Glomerular endothelial cell (primary cell): ENCODE measurements at places on chromosomes 6 and 20.
A peak's percentile ranks its signal among the peaks of the same experiment; 100 is the strongest.

GRCh38 chr20:37200926-37201826 lies 21.8 kb upstream of the MROH8 start:
- no peak for DNase-seq

DNA sequence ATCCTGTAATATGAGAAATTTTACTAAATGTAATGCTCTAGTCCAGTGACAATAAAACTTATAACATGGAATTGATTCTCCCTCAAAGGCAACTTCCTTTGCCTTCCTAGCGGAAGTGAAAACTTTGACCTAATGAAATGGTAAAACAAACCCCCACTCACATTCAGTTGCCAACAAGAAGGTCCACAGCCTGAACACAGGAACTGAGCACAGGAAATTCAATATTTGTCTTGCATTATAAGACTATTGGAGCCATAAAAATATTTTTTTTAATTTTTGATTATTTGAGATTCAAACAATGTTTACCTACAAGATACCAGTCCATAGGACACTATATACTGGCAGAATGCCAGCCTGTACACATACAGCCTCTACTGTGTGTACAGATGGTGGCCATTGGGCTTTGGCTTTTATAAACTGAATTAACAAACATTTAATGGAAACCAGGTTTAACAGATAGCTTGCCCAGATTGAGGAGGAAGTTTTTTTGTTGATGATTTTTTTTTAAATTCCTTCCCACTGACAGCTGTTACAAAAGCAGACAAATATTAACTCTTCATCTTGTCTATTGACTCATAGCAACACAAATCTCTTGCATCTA lies 481.5 kb upstream of the JAG1 start:
- DNase-seq, result no peak

DNA sequence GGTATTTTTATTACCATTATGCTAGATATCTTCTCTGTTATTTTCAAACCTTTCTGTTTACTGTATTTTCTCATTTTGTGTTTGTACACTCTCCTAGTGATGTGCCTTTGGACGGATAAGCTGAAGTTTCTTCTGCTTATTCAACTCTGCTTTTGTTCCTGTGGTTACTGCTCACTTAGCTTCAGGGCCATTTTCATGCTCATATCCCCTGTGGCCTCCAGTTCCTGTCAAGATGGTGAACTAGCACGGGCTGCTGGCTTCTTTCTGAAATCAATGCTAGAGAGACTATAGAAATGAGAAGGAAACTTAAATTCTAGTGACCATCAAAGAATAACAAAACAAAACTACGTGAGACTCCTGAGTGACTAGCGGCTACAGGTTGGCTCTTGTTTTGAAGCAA lies 6.8 kb upstream of the CST8 start:
- DNase-seq, result no peak

DNA sequence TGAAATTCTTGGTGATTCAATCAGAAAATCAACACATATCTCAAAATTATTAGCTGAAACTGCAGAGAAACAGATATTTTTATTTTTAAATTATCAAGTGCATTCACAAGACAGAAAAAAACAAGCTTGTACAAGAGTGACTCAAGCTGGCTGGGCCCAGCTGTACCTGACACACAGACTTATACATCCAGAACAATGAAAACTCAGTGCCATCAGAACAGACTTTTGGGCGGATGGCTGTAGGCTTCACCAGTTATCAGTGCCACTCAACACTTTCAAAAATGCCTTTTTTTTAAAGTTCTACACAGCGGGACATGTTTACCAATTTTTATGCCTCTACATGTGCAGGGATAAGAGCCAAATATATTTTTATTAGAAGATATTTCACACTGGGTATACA lies 102.8 kb downstream of the MYB start:
- DNase-seq, result no peak

DNA sequence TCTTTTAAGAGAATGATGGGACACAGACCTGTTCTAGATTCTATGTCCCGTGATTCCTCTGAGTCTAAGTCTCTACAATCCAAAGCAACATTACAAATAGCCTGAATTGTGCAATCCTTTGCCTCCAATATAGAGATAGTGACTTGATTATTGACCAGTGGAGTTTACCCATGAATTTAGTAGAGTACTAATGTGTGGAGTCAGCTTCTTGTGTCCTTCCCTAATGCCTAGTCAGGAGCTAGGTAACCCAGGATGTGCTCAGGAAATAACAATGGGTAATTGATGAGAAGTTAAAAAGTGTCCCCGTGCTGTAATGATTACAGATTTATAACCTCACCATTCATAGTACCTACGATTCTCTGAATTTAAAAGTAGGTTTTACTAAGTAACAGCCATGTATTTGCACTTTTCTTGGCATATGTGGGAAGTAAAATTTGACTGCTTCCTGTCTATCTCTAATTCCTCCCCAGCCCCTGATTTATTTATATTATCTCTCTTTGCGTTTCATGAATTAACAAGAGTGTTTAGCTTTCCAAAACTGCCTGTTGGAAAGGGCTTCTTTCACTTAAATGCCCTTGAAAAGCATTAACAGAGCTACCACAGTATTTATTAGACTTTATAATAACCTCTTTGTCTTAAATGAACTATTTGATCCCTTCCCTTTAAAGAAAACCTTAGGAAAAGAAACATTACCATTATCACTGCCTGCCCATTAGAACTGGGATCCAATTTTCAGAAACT lies 30.5 kb downstream of the NEDD9 start:
- no peak for DNase-seq

DNA sequence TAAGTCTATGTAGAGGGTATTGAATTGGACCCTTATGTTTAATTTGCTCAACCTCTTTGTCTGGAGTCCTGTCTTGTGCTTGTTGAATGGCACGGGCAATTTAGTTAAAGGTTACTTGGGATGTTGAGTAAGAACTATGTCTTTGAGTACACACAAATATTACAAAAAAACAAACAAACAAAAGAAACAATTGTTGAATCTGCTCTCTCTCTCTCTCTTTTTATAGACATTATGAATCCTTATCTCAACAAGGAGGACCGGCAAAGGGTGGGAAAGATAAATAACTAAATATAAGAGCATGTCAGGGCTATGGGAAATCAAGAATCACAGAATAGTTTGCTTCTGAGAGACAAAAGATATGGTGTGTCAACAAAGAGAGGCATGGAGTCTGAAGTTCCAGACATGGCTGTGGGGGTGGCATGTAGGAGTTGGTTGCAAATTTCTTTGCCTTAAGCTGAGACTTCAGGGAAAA lies 608.6 kb downstream of the UTRN start:
- no peak for DNase-seq

DNA sequence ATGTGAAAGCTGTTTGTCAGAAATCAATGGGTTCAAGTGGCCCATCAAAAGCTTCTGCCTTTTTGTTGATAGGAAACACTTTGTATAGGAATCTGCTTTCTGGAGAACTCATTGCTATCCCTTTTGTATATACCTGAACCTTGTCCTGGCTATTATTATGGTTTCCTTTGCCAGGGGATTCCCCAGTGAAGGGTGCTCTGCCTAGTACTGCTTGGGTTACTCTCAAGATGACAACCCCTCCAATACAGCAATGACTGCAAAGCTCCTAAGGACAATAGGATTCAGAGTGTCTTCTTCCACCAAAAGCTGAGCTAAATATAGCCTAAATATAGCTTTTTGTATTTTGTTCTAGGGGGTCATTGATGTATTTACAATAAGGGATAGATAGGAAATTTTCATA lies 54.0 kb upstream of the PTPRK start:
- no peak for DNase-seq

DNA sequence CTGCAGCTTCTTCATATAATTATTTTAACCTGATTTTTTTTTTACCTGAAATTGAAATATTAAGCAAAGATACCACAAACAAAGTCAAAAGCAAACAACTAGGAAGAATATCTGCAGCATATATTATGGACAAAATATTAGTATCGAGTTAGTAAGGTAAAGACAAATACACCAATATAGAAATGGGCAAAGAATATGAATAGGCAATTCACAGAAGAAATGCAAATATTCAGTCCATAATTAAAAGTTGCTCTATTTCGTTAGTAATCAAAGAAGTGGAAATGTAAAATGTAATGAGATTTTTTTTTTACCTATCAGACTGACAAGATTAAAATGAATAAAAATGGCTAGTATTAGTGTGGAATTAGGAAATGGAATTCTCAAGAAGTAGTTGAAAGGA lies 121.5 kb downstream of the CD83 start:
- no peak for DNase-seq

- no peak for DNase-seq
Measured at GRCh38 chr6:63941747-63942470, 306.3 kb downstream of the PHF3 start.

DNA sequence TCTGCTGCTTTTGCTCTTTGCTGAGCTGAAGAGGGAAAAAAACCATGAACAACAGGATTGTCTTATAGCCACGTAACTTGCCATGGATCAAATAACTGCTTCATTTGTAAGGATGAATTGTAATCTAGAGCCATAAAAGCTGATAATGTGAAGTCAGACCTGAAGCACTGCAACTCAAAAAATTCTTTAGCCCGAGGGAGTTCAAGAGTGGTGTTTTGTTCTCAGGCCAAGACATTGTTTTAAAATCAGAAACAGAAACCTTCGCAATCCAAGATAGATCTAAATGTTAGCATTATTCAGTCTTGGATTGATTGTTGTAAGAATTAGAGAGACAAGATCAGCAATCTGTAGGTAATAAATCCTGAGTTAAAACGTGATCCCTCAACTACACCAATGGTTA lies at the start of gene TRAPPC3L:
Gene TRAPPC3L, minus strand, starts transcription at position 34 of the 400 bp plus-strand sequence. CDS start 170 bp downstream, outside the sequence.
- DNase-seq, result no peak

GRCh38 chr6:33744001-33744848 lies 2.5 kb downstream of the IP6K3 start:
- peak; percentile 20 for DNase-seq

DNA sequence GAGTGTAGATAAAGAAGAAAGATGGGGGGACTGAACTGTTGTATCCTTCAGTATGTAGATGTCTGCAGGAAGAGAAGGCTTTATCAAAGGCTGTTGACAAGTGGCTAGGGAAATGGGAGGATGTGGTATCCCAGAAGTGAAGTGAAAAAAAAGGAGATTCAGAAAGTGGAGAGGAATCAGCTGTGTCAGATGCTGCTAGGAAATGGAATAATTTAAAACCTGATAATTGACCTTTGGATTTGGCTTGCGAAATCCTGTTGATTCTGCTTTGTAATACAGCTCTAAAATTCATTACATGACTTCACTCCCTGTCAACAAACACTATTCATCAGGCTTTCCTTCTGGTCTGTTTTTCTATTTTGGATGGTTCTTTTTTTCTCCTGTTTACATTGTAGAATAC lies 41.7 kb downstream of the PHF3 start:
- no peak for DNase-seq

DNA sequence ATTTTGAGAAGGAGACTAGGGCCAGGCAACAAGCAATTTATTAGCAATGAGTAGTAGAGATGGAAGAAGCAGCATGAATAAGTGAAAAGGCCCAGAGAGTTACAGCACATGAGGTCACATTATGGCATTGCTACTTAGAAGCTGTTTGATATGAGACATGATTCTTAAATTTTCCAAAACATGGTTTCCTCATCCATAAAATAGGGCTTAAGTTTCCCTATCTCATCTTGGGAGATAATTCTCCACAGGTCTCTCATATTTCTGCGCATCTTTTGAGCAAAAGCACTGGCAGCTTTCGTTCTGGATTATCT lies 656.1 kb downstream of the EPHA7 start:
- DNase-seq, result no peak

DNA sequence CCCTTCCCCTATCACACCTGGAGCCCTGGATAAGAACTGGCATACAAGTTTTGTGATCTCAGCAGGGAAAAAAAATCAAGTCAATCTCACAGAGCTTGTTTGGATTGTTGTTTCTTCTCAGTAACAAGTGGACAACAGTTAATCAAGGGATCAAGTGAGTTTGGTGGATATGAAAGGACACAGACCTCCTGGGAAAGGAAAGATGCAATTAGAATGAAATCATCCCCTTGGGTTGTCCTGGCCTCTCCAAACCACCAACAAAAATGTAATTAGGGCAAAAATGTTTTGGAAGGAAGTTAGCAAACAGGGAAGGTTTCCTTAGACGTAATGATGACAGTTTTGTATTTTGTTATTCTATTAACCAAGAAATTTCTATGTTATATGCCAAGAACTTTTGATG lies 99.1 kb upstream of the PRDM1 start:
- DNase-seq, result no peak

- no peak for DNase-seq
Measured at GRCh38 chr20:47876311-47877088, 91.2 kb upstream of the SULF2 start.

DNA sequence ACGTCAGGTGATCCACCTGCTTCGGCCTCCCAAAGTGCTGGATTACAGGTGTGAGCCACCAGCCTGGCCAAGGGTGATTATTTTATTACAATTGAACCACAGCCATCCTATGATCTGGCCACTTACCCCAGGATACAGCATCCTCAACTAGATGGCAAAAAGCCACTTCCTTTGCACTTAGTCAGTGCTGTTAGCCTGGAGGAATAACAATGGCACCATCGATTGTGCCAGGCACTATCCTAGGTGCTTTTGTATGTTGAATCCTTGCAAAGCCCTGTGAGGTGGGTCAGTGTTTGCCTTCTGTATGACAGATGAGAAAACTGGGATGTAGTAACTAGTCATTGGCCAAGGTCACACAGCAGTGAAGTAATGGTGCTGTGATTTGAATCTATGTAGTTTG lies 11.2 kb upstream of the TTPAL start:
- no peak for DNase-seq

- DNase-seq, result no peak
Measured at GRCh38 chr20:57048027-57048869, 218.2 kb downstream of the BMP7 start.

DNA sequence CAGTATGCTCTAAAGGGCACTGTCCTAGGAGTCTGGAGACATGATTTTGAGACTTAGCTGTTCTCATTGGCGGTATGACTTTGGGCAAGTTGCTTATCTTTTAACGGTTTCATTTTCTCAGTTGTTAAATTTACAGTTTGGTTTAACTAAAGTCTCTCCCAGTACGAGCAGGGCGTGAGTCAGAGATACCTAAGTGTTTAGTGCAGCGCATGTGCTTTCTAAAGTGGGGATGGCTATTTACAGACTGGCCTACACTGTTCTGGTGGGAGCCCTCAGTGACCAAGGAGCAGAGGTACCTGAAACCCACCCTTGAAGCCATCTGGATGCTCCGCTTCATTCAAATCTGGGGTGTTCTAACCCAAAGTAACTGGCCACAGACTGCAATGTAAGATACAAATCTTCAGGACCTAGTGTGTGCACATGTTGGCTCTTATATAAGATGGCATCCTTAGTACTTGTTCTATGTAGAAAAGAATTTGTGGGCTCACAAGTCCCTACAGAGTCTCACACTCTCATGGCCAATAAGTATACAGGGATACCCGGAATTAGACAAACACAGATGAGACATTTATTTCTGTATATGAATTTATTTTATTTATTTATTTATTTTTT lies 10.7 kb downstream of the MSH5 start:
- no peak for DNase-seq
